ENCODE measurements at places on chromosomes 3 and 15.

DNA sequence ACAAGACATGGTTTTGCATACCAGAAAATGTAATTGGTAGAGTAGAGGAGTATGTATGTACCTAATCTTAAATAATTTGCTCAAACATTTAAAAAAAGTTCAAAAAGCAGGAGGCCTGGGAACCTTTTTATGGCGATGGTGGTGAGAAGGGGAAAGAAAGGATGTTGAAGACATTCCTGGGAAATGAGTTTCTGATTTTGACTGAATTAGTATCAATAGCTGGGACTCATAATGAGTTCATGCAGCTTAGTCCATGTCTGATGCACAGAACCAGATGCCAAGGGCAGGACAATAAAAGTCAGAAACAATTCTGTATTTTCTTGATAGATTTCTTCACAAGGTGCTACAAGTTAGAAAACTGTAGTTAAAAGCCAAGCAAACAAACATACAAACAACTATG, 395.3 kb downstream of the GAP43 start:
- no peak for DNase-seq

- no peak for DNase-seq
These were observed 234.7 kb downstream of the NFKBIZ start for GRCh38 chr3:102084006-102084405.

DNA sequence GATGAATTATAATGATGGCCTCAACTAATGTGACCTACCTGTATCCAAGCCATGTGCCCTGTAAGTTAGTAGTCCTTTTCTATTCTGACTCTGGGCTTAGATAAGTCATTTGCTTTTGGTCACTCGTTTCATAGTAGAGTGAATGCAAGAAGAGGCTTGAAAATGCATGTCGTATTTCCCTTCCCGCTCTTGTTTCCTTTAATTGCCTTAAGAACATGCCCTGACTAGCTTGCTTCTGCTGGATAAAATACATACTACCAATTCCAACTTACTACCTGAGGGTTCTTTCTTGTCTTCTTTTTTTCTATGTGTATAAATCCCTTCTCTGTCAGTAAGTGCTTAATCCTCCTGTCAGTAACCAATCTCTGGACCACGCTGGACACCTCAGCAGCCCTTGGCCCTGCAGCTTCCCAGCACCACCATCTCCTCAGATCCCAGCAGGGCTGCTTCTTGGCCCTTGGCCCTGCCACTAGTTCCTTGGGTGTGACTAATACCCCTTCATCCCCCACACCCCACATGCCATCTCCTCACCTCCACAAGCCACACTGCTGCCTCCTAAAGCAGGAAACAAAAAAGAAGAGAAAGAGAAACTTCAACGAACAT, 771.7 kb downstream of the IGSF11 start:
- DNase-seq: no peak

GRCh38 chr15:27722102-27722501, 377.0 kb downstream of the OCA2 start:
- DNase-seq: no peak

- no peak for DNase-seq
These were observed 20.4 kb upstream of the AP3B2 start for GRCh38 chr15:82730022-82730530.

DNA sequence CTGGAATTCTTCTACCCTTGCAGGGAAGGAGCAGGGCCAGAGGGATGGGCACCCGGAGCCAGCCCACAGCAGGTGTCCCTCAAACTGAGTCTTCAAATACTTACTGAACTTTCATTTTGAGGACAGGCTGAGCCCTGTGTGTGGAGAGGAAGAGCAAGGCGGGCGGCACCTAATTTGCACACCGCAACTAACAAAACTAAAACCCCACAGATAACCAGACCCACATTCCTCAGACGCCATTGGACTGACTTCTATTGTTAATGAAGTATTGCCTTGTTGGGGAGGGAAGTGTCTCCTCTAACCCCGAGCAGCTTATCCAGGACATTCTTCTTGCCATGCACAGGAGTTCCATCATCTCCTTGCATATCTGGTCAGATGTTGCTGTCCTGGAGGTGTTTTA, 105.2 kb upstream of the NR2E3 start:
- no peak for DNase-seq

Data from suppressor macrophage treated with lipopolysaccharide for 1 hour (primary cell).